ENCODE measurements at places on chromosomes 7 and 10. TPM values are rescaled to one million over a fixed set of nuclear protein-coding genes. Genes with fewer than 3 reads are reported as not detected.

Gene ENTPD1
- total RNA-seq, result 12.3 TPM

DNA sequence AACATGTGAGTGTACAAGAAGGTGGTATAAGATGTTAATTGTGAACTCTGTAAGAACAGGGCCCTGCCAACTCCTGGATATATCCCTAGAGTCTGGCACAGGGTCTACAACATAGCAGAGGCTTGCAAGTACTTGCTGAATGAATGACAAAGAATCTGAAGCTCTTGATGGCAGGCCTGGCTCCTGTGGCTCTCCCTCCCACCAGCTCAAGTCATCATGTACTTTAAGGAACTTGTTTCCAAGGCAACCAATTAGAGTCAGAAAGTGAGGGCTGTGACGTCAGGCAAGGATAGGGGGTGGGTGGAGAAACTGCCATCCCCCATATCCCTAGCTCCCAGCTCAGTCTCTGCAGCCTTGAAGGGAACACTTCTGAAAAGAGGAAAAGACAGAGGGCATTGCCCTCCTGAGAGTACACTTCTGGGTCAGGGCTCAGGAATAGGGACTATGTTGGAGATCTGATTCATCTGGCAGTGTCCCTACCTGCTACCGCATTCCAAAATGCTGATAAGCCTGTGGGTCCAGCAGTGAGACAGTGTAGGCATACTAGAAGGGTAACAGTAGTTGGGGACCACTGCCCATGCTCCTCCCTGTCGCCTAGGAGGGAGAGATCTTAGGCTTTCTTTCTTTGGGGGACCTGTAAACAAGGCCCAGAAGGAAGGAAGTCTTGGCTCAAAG lies 34.6 kb upstream of the BTRC start:
- DNase-seq, result no peak

GRCh38 chr10:99433378-99434020 lies 3.1 kb upstream of the GOT1 start:
- no peak for DNase-seq

DNA sequence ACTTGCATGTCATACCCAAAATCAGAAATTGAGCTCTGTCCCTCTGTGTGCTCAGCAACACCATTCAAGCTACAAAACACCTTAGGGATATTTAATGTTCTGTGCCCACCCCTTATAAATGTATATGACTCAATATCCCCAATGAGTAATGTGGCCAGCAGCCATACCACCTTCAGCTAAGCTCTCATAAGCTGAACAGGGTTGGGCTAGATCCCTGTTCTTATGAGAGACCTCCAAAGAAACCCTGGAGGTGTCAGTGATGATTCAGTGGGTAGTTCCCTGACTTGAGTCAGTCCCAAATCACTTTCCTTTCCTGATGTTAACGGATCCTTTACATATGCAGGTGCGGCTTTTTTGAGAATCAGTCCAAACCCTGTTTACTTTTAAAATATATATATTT lies 253.8 kb downstream of the CREB5 start:
- no peak for DNase-seq

GRCh38 chr10:74953214-74953613 lies 126.8 kb downstream of the KAT6B start:
- DNase-seq, result no peak

GRCh38 chr10:35925493-35925892 lies 283.4 kb upstream of the FZD8 start:
- DNase-seq, result no peak

GRCh38 chr10:69317175-69317604 lies 38.9 kb downstream of the HK1 start:
- no peak for DNase-seq

- DNase-seq, result no peak
These were observed 520.2 kb upstream of the ZWINT start for GRCh38 chr10:56881218-56881617.

All from right atrium auricular region (tissue), 2 donors.